Hippocampal formation (tissue), 2 donors: ENCODE measurements at places on chromosomes 3 and 15.

DNA sequence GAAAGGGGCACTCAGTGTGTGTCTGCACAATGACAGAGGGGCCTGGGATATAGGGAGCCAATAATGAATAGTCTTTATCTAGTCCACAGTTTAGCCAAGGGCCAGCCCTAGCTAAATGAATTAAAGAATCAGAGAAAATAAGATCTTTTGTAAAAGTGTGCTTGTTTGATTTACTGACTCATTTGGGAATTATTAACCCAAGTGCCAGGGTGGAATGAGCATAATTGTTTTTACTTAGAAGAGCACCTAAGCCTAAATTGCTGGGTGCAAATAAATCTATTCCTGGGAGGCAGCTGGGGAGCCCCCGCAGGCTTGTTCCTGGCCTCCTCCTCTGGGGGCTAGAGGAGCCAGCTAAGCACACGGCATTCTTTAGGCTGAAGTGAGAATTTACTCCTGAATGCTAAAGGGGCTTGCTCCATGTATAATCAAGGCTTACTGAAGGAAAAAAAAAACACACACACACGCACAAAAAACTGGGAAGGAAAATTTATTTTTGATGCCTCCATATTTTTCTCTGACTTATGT is 405.3 kb upstream of the SUCLG2 start:
- DNase-seq = no peak

DNA sequence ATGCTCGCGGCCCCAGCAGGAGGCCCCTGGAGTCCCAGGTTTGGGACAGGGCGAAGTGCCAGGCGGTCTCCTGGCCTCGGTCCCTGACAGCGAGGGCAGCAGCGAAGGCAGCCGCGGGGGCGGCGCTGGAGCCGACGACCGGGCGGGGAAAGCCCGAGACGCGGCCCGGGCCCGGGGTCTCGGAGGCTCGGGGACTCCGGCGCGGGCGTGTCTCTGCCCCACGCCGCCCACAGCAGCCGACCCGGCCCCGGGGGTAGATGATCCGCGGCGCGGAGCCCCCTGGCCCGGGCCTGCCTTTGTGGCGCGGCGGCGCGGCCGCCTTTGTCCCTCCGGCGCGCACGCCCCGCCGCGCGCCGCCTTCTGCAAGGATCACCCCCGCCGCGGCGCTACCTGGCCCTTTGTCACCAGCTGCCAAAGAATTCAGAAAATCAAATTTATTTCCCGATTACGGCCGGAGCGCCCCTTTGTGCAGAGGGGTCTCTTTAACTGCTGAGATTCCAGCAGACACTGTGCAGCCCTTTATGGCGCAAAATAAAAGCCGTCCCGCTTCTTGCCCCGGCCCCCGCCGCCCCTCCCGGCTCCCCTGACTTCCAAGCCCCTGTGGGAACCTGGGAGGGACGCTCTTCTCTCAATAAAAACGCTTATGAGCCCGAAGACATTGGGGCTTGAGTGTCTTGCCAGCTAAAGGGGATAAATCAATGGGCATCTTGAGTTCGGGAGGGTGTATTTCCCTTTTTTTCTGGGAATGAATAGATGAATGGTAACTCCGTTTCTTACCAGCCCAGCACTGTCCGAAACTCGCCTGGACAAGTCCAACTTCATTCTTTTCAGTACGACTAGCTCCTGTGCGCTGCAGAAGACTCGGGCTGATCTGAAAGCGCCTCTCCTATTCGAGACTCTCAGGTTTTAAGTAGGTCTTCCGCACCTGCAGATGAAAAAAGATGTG is 68.4 kb downstream of the HES1 start:
- DNase-seq = no peak

DNA sequence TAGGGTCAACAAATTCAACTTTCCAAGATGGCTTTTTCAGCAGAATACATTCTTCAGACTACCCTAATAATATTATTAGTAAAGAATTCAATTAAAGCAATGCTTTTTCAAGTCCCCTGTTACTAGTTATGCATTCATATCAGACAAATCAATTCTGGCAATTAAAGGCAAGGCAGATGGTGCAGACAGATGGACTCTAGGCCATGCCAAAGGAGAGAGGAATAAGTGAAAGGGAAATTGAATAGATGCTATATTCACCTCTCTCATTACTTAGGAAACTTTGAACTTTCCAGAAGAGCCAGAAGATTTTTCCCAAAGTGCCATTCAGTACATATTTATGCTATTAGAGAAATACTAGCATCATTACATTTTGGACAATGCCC is 487.7 kb upstream of the RASGRP1 start:
- no peak for DNase-seq

GRCh38 chr3:190655933-190656332 is 142.0 kb downstream of the IL1RAP start:
- DNase-seq = no peak

DNA sequence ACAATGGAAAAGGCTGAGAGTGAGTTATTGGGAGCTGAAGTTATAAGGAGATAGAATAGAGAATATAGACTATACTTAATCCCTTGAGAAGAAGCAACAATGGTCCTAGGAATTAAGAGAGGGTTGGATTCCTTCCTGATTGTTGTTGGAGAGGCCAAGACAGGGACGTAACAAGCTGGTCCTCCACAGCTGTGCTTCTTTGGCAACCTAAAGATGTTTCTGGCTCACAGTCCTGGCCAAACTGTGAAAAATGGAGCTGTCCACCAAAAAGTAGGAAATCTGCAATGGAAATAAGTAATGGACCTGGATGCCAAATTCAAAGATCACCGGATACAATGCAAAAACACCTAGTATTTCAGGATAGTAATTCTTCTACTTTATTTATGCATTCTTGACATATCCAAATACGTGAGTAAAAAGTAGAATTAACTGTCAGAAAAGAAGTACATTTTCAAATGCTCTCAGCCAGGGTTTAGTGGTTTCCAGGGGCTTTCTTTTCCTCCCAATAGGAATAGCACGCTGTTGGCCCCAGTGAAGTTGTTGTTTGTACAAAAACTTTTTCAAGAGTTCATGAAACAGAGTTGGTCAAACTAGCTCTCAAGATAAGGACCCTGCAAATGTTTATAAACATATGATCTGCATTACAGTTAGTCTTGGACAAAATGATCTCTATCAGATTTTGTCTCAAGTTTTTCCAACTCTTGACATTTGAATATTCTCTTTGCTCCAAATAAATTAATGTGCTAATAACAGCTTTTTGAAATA is 28.3 kb downstream of the CERS3 start:
- DNase-seq = no peak

GRCh38 chr3:126423191-126424038 is 28.7 kb downstream of the CFAP100 start:
- DNase-seq = no peak

DNA sequence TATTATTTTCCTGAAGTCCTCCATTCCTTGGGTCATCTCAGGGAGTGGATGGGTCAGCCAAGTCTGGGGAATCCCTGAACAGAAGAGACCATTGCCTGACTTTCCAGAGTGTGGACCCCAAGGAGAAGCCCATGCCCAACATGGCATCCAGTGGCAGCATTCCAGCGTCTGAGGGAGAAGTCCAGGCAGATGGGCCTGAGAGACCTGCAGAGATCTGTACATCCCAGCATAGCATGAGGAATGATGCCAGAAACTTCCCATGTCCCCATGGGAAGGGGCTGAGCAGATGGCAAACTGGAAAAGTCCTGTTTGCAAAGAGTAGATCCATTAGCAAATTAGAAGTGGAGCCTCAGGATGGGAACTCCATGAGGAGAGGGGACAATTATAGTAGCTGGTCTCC is 17.6 kb upstream of the COLQ start:
- DNase-seq = no peak

DNA sequence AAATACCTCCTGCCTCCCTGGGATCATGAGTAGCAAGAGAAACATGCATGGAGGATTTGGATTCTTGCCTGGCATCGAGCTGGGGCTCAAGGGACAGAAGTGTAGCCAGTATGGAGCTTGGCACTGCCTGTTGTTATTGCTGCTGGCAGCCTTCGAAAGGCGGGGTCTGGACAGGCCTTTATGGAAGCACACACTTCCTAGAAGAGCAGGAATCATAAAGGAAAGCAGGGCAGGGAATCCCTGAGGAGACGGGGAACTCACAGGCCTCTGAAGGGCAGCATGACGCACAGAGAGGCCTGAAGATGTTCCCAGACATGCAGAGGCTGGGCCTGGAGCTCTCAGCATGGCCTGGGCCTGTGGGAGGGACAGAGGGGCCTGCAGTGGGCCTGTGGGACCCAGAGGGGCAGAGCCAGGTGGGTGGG is 18.6 kb upstream of the SLC41A3 start:
- no peak for DNase-seq

GRCh38 chr3:36842275-36842674 is 77.9 kb upstream of the DCLK3 start:
- no peak for DNase-seq

- DNase-seq = no peak
Observed at GRCh38 chr15:76866008-76866407, 39.1 kb downstream of the SCAPER start.

DNA sequence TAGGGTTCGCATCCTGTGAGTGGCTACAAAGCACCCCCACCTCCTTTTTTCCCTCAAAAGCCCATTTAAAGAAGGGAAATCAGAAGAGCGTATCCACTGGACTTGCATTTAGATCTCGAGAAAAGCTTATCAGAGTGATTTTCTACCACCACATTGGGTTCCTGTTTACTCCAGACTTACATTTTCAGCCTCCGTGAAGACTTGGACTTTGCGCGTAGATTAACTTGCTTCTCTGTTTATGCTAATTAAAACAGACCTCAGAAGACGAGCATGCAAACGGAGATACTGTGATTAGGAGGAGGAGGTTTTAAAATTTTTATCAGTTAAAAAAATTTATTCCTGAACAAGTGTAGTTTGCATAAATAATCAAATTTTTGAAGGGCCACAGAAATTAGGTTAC is 115.7 kb downstream of the AKAP13 start:
- DNase-seq = no peak

DNA sequence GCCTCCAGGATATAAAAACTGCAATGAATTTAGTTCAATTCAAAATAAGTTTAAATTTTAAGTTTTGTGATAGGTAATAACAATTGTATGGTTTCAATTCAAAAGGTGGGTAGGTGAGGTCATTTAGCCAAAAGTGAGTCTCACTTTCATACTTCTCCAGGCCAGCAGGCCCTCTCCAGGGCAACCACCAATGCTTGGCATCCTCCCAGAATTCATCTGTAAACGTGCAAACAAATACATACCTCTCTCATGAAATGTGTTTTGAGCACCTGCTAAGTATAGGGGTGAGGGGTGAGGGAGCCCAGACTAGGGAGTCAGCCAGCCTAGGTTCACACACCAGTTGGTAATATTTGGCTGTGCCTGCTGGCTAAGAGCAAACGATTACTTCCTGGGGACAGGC is 22.0 kb upstream of the RBSN start:
- no peak for DNase-seq

DNA sequence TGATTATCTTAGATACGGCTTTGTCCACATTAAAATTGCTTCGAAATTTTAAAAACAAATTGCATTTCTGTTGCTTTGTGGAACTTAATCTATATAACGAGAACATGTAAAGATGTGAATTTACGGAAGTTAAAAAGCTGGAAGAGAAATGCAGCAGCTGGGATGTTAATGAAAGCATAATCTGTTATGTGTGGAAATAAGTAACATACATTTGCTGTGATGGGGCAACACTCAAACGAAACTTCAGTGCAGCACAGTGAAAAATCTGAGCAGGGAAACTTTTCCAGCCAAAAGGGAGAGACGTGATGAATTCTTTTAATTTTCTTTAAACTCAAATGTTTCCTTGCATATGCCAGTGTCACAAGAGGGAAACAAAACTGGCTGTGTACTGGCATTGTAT is 276.7 kb upstream of the LMCD1 start:
- no peak for DNase-seq

DNA sequence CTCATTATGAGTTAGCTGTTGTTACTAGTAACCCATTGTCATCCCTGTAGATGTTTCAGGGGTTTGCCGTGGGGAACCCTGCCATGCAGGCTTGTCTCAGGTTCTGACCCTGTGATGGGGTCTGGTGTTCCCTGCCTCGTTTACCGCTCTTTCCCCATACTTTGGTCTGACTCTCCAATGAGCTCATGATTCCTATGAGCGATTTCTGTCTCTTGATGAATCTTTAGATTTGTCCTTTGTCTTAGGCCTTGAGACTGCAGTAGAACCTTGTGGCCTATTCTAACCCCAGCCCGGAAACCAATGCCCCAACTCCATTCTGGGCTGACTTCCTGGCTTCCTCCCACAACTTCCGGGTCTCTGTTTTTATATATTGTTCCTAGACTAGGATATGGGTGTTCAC is 11.3 kb upstream of the IQGAP1 start:
- DNase-seq = no peak
